ENCODE measurements at places on chromosomes 16 and 17.
A peak's percentile ranks its signal among the peaks of the same experiment; 100 is the strongest.

GRCh38 chr17:7853691-7854038 lies 1.2 kb upstream of the TMEM88 start:
- DNase-seq = no peak

- no peak for DNase-seq
Observed at GRCh38 chr16:25030420-25031131, 15.4 kb upstream of the ARHGAP17 start.

GRCh38 chr16:47732523-47733111 lies 271.5 kb downstream of the PHKB start:
- DNase-seq = peak; percentile 80

DNA sequence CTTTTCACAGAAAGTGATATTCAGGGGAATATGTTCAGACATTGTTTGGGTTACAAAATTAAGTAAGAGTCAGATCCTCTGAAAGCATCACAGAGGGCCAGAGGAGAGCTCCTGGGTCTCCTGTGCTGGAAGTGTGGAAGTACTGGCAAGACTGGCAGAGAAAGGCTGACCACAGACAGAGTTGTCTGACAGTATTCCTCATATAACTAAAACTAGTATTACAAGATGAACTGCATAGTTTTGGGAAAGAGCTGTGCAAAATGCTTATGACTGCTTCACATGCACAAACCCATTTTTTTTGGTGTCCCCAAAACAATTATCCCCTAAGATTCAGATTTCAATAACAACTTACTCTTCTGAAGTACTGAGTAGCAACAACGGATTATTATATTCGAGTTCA lies 35.2 kb downstream of the N4BP1 start:
- no peak for DNase-seq

- no peak for DNase-seq
Observed at GRCh38 chr17:9668517-9668916, 23.2 kb downstream of the USP43 start.

GRCh38 chr16:4489030-4489429 lies 12.8 kb downstream of the HMOX2 start:
- DNase-seq = no peak

GRCh38 chr16:54270711-54271110 lies 15.9 kb downstream of the IRX3 start:
- no peak for DNase-seq
